ENCODE measurements at places on chromosomes 5 and 9.

DNA sequence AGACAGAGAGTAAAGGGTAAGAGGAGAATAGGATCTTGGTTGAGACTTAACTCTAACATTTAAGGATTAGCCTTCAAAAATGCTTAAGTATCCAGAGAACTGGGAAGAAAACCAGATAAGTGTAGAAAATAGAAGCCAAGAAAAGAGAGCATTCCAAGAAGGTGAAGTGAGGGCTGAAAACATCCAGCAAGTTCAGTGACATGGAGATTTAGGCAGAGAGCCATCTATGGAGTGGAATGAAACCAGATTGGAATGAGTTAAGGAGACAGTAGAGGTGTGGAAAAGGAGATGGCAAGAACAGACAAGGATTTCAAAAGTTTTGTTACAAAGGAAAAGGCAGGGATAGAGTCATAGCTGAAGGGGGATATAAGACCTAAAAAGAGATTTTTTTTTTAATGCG, 188.1 kb downstream of the TRPM3 start:
- DNase-seq: no peak

DNA sequence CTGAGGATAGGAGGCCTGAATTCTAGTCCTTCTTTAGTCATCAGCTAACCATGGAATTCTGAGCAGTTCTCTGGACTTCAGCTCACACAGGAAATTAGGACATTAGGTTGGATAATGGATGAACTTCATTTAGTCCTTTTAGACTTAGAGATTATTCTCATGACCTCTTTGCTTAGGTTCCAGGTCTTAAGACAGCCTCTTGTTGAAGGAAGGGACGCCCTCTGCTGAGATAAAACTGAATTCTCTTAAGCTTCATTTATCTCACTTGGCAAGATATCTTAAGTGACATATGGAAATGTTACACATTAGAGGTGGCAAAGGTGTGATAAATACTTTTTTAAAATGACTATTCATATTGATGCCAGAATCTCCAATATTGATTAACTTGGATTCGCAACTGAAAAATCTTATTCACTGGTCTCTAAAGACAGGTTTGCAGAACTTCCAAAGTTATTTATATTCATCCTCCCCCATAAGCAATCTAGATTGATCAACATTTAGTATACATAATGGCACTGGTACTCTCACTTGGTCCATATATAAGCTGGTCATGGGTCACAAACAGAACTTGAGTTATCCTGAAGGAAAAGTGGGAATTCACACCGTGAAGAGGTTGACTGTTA, 16.9 kb upstream of the ZNF366 start:
- DNase-seq: no peak

DNA sequence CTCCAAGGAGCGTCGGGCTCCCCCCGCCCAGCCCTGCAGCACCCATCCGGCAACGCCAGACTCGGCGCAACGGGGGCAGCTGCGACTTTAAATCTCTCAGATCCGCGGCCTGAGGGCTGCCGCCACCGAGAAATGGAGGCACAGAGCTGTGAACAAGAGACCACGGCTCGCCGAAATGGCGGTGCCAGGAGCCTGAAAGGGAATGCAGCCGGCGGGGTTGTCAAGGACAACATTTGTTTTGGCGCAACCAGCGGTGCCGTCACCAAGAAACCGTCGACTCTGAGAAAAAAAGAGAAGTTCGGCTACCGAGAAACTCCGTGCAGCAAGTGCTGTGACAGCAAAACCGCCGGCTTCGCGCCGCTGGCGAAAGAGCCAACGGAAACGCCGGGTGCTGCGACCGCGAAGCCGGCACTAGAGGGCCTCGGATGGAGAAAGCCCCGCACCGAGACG, 2.1 kb upstream of the ANXA2R start:
- DNase-seq: peak; percentile 79

DNA sequence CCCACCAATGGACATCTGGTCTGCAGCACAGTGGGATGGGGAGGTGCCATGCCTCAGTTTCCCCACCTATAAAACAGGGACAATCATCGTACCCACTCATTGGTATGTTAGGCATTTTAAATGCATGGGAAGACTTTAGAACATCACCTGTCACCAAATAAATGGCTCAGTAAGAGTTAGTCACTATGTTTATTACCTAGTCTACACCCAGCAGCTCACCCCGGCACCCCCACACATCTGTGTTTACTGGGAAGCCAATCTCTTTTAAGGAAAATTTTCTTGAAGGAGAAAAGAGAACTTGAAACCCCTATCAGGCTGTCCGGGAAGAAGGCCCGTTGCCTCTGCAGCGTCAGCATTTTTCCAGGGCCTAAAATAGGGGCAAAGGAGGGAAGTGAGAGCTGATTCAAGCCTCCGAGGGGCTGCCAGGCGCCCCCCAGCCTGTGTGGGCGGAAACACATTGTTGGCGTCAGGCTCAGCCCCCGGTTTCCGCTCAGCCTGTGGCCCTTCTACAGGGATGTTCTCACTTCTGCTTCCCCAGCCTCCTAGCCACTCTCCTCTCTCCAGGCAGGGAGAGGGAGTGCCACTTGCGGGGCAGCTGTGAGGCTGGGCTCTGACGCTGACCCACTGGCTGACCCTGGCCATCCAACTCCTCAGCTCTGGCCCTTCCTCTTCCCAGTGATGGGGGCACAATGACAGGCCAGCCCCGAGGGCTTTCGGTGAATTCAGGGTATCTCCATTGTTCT, 4.6 kb downstream of the CSF1R start:
- DNase-seq: peak; percentile 51

GRCh38 chr5:143664623-143665022, 147.3 kb upstream of the HMHB1 start:
- no peak for DNase-seq

DNA sequence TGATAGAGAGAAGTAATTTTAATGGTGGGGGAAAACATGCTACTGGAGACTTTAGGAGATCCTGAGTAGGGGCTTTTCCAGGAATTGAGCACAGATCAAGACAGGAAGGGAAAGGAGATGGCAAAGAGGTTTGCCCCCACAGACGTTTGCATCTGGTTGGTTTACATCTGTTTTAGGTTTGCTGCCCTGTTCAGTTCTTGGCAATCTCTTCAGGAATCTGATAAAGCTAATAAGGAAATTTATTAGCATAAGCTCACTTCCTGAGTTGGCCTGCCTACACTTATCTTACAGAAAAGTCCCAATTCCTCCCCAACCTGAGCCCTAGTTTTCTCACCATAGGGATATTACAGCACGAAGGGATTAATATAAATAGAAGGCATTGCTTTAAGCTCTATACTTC, 3.4 kb upstream of the CFAP95 start:
- no peak for DNase-seq

- DNase-seq: no peak
Observed at GRCh38 chr9:109506097-109506712, 8.1 kb upstream of the PTPN3 start.

GRCh38 chr5:22908129-22908528, 55.0 kb upstream of the CDH12 start:
- no peak for DNase-seq

GRCh38 chr5:169009123-169009522, 291.8 kb downstream of the SLIT3 start:
- no peak for DNase-seq

DNA sequence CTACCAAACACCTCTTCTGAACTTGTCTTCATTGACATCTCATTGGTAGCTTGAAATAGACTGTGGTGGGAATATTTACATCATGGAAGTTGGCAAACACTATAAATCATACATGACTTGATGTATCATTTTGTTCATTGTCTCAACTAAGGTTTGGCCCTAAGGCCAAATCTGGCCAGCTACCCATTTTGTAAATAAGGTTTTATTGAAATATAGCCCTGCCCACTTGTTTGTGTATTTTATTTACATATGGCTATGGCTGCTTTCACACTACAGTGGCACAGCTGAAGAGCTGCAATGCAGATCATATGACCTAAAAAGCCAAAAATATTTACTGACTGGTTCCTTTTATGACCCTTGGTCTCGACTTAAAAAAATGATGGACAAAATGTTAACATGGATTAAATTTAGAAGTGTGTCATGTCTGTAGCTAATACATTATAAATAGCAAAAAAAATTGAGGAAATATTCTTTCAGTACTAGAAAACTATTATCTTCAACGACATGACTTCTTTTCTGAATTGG, 22.1 kb downstream of the FAM240B start:
- DNase-seq: no peak

- DNase-seq: no peak
Observed at GRCh38 chr5:54669845-54670244, 152.3 kb downstream of the SNX18 start.

GRCh38 chr5:79069488-79070349, at the start of the genes BHMT2 and DMGDH:
Gene BHMT2 (plus strand): TSS chr5:79069767. CDS start chr5:79069783, 16 bp downstream.
Gene DMGDH (minus strand): TSS chr5:79069674. CDS start chr5:79069620, 54 bp downstream.
- no peak for DNase-seq

GRCh38 chr5:32343058-32343672, 30.4 kb upstream of the MTMR12 start:
- no peak for DNase-seq

GRCh38 chr5:2908086-2908485, 156.6 kb upstream of the IRX2 start:
- no peak for DNase-seq

GRCh38 chr5:117295941-117296340, 721.3 kb upstream of the SEMA6A start:
- DNase-seq: no peak

DNA sequence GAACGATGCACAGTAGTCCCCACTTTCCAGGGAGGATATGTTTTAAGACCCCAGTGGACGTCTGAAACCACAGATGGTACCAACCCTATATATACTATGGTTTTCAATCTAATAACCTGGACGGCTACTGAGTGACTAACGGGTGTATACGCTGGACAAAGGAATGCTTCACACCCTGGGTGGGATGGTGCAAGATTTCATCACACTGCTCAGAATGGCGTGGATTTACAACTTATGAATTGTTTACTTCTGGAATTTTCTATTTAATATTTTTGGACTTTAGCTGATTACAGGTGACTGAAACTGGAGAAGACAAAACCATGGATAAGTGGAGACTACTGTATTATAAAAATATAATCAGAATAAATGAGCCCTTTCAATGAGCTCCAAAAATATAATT, 147.6 kb upstream of the TRIM32 start:
- DNase-seq: no peak

DNA sequence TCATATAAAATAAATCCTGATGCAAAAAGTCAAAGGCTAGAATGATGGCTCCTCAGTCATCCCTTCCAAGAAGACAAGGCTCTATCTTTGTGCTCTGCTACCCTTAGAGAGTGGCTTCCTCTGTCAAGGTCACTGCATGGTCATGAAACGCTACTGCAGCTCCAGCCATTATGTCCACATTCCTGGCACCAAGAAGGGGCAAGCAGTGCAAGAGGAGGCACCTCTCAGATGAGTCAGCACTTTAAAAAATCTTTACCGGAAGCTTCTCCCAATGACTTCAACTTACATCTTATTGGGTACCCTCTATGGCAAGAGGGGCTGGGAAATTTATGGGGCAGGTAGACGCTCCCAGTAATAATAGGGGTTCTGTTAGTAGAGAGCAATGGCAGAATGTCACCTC, 129.5 kb upstream of the CPEB4 start:
- DNase-seq: no peak

DNA sequence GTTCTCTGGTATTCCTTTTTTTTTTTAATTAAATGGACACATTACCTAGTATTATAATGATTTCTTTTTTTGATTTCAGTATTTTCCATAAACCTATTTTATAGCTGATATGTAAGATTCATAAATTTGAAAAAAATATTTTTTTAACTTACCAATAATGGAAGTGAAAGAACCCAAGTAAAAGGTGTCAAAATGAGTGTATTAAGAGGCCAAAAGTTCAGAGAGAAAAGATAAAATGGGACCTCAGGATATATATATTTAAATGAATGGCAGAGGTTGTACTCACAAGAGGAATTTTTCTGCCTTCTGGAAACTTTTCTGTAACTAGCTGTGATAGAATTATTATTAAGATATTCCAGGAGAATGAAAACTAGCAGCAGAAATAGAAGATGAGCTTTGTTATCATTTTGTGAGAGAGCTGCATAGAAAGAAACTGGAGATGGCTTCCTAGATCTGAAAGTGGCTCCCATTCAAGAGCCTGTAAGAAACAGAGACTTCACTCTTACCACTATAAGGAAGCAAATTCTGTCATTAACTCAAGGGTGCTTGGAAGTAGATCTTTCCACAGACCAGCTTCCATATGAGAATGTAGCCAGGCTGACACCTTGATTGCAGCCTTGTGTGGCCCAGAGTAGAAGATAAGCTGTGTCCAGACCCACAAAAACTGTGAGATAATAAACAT, 91.7 kb downstream of the MRPS30 start:
- no peak for DNase-seq

DNA sequence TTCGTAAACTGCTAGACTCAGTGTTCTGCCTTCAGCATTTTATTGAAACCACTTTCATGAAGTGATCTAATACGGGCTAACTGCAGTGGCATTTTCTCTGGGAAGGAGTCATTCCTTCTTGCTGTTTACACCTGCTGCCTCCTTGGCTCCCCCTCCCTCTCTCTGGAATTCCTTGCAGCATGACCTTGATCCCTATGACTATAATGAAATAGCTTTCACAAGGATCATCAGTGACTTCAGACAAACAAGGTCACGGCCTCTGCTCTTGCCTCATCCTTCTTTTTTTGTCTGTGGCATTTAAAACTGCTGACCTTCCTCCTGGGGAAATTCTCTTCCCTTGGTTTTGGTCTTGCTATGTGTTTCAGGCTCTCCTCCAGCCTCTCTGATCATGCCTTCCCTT, 90.2 kb downstream of the ZNF462 start:
- no peak for DNase-seq

DNA sequence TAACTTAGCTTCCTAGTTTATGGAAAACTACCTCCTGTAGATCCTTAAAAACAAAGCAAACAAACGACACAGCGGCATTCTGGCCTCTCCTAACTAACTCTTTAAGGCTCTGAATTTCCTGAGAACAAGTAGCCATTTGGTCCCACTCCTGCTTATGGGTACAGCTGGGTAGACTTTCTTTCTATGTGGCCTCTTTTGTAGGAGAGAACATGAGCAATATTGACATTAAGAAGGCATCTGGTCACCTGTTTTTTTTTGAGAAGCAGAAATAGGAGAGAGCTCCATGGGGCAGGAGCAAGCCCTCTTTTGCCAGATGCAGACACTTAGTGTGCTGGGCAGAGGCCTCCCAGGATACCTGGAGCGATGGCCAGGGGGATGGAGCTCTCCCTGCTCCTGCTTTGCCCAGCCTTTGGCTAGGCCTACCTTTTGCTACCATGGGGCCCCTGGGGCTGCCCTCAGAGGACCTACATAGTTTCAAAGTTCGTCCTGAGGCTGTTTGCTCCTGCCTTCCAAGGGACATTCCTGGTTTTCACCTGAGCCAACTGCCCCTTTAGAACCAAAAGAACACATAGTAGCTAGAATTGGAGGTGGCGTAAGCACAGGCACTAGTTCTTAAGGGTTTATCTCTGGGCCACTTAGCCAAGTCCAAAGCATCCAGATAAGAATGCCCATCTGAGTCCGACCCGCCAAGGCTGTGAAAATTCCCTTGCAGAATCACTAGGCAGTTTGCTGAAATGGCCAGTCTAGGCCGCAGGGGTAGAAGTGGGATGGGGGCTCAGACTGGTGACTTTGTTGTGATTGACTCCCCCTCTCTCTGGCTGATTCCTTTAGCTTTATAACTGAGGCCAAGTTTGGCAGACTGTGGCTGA, 2.4 kb upstream of the STC2 start:
- DNase-seq: no peak
